NCI-H2029 treated with DMSO at 0.1 percent for 48 hours (cell line): ENCODE measurements at places on chromosomes 2 and 18.
A peak's percentile ranks its signal among the peaks of the same experiment; 100 is the strongest.

DNA sequence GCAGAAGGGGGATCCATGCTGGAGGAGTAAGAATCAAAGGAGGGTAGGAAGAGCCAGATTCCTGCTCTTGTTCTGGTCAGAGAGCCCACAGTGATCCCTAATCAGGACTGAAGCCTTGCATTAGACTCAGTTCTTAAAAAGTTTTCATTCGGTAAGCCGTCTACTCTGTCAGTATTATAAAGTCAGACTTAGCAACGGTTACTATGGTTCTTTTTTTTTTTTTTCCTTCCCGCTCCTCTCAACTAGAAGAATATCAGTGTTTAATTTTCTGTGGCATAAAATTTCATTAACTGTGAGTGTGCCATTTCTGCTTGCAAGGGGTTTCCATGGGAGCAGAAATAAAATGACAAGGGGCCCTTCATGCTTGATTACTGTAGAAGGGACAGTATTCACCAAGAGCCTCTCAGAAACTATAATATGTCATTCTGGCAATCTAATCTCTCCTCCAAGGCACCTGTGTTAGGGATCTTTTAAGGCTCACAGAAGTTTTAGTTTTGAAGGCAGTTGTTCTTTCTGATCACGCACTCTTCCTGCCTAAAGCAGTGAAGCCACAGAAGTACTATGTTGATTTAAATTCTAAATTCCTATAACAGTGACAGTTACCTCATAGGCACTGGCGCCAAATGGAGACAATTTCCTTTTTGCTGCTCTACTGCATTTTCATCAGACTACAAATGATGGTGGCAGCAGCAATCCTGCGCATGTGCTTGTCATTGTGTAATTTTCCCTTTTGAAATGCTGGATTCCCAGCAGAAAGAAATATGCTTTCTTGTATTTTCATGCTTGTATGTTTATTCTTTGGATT is 57.0 kb downstream of the OSBPL6 start:
- peak; percentile 3 for DNase-seq

DNA sequence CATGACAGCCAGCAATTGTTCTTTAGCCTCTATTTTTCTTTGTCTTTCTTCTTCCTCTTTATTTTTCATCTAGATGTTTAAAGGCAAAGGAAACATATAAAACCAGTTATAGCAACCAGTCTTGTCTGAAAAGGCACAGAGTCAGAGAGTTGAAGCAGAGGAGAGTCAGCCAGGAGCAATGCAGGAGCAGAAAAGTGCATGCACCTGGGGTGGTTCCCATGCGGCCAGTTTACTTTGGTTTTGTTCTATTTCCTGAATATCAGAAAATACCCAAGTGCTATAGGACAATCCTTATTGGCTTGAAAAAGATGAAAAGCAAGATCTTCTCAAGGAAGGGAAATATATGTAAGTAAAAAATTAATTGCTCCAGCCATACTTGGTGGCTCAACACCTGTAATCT is 44.9 kb downstream of the CFAP210 start:
- no peak for DNase-seq

DNA sequence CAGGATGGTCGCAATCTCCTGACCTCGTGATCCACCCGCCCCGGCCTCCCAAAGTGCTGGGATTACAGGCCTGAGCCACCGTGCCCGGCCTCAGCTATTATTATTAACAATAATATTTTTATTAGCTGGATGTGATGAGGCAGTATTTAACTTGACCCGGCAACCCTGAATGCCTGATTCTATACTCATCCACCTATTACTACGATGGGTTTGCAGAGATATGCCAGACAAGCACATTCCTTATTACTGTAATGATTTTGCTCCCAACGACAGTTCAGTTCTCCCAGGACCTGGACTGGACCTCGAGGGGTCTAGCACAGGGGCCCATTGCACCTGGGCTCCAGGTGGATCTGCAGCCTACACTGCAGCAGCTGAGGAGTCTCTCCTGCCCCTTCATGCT is 32.6 kb downstream of the BMP10 start:
- DNase-seq, result no peak

DNA sequence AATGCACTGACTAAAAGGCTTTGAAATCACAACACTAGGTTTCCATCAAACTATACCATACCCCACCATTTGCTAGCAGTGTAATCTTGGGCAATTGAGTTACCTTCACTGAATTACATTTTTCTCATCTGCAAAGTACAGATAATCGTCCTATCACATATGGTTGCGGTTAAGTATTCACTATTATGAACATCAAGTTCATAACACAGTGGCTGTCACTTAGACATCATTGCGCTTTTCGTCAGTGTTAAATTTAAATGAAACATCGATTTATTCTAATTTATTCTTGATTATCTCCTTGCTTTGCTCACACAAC is 505.9 kb downstream of the CPS1 start:
- no peak for DNase-seq

GRCh38 chr2:48728840-48729239 is 26.7 kb downstream of the LHCGR start:
- DNase-seq, result no peak

GRCh38 chr18:1392865-1393734 is 488.4 kb downstream of the ADCYAP1 start:
- no peak for DNase-seq

DNA sequence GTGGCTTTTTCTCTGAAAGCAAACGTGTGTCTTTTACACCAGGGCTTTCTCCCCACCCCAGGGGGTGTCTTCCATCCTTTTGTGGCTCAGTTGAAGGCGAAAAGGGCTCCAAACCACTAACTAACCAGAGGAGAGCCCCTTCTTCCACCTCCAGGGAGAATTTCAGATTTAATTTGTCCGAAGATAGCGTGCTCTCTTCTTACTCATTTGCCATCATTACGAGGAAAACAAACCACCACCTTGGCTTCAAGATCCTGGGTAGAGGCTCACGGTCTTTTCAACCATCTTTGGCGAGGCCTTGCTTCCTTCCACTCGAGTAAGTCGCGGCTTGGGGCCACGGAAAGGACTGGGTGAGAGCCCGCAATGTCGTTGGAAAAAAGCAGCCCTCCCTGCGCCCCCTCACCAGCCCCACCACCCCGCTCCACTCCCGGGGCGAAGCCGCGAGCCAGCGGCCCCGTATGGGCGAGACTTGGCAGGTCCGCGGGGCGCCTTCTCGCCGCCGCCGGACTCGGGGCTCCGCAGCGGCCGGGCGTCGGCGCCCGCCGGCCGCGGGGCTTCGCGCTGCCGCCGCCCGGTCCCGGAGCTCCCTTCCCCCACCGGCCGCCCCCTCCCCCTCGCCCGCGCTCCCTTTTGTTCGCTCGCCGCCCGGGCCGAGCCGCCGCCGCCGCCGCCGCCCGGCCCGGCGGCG is 1.7 kb upstream of the ZNF532 start:
- DNase-seq, result no peak

DNA sequence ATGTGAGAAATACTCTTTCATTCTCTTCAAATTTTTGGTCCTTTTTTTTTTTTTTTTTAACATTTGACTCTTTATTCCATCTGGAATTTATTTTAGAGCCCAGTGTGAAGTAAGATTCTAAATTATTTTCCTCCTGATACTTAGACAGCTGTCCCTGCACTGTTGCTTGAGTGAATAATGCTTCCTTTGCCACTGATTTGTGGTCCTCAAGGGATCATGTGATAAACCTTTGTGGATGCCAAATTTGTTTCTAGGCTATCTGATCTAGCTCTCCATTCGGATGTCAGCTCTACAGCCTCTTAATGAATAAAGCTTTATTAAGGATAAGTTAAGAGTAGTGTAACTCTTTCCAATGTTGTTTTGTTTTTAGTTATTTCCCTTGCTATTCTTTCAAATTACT is 142.3 kb downstream of the SMAD7 start:
- DNase-seq, result no peak

GRCh38 chr2:196123679-196124373 is 47.6 kb downstream of the STK17B start:
- DNase-seq, result no peak
